ENCODE measurements at places on chromosomes 1 and 21. TPM values are rescaled to one million over a fixed set of nuclear protein-coding genes. Genes with fewer than 3 reads are reported as not detected.

The TMEM82 gene
- not detected for total RNA-seq

The CD5L gene
- total RNA-seq: 0.24 TPM

- DNase-seq: no peak
Measured at GRCh38 chr1:41874903-41875411, 43.8 kb downstream of the HIVEP3 start.

DNA sequence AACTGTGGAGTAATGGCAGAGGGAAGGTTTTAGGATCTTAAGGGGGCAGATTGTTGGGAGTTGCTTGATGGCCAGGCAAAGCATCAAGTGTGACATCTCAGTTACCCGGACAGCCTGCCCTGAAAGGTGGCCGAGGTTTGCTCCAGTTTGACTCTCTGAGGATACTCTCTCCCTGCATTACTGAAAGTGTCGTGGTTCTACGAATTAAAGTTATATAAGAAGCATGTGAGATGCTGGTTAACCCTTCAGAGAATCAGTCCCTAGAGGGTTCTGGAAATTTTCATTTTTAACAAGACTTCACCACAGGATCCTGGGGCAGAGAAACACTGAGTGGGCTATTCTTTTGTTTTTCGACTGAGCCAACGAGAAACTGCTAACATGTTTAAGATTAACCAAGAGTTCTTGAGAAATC is 689 bp upstream of the ZNF644 start:
- DNase-seq: no peak

The ERO1B gene
- total RNA-seq: 4.4 TPM

The OVAAL gene
- total RNA-seq: 0.69 TPM

DNA sequence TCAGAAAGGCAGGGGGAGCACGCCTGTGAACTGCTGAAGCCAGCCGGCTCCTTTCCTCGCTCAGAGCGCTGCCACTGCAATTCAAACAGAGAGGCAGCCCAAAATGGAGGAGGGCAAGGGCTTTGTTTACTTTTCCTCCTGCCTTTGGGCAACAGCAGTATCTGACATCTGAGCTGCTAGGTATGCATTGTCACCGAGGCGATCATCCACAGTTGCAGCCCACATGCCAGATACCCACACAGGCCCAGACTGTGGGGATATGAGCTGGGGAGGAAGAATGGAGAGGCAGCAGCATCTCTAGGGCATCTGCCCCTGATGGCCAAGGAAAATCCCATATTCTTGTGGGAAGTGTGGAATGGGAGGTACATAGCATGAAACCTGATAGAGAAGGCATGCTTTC is 357.1 kb downstream of the BARHL2 start:
- DNase-seq: no peak

The BARHL2 gene
- total RNA-seq: not detected
